ENCODE measurements at places on chromosomes 1 and 21.

GRCh38 chr1:155117610-155118009, 10.1 kb upstream of the EFNA1 start:
- DNase-seq: no peak

DNA sequence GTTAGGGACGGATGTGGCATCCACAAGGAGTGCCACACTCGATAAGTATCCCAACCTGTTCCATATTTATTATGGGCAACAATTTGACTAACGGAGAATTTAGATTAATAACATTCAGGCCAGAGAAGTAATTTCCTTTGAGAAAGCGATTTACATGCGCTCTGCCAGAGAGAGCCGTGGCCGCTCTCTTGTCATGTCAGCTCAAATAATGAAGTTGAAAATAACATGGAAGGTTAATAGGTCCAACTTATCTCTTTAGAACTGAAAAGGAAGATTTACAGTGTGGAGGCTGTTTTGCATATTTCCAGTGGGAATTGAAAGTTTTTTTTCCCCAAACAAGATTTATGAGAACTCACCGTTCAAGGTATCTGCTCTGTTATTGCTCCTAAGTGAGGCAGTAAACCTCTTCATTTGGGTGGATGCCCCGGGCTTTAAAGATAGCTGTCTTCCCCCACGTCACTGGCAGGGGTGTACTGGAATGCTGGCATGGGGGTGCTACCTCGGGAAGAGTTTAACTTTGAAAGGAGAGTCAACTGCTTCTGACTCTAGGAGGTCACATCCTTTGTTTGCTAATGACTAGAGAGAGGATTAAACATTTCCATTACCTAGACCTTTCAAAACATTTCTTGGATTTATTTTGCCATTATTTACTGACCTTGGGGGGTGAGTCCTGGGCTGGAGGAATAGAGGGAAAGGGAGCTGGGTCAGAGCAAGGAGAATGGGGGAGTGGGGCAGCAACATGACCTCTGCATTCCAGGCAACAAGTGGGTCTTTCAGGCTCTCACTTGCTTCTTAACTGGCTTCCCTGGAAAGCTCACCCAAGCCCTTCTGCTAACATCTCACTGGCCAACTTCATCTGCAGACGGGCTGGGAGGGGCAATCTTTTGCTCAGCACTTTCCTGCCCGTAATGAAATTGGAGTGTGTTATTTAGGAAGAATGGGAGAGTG, 204.2 kb downstream of the CAMTA1 start:
- no peak for DNase-seq

- no peak for DNase-seq
Measured at GRCh38 chr1:180915426-180915965, 2.8 kb downstream of the KIAA1614 start.

- peak; percentile 95 for DNase-seq
Measured at GRCh38 chr1:40373323-40374283, at the start of gene SMAP2. TSS of gene SMAP2 (plus strand) at chr1:40373727. CDS start at chr1:40374121, 394 bp downstream.

DNA sequence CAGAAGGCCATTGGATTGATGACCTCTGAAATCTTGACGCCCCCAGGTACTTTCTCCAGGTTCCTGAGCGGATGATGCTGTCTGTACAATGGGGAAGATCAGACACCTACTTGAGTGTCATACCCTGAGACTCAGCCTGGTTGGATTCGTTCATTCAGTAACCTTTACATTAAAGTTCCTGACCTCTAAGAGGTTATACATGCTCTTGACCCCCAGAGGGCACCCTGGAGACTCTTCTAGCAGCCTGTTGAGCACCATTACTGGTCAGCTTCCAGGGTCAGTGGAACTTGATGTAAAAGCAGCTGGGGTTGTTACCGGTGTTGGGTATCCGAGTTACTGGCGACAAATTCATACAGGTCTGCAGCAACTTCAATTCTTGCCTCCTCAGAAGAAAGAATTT, 114.3 kb upstream of the ZNF678 start:
- peak; percentile 37 for DNase-seq

DNA sequence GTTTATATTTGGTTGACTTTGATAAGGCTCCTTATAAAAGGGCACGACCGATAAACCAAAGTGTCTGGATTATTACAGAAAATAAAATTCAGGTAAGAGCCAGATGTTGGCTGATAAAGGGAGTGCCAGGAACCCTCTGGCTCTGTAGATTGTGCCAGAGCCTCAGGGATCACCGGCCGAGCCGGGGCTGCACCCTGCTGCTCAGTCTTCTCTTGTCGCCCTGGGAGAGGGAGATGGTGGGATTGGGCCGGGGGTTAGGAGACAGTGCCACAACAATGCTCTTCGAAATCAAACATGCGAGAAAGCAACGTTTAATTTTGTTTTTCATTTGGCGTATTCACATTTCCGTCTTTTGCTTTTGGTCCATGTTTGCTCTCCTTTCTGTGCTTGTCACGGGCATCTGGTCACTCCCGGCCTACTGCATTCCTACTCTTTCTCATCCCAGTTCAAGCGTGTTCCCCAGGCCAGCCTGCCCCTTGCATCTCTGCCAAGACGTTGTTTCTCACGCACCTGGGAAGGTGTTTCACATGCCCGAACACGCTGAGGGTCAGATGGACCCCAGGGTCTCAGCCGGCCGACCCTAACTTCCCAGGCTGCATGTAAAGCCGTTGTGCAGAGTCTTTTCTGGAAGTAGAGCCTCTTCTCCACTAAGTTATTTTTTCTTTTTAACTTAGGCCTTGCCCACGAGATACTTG, 18.8 kb upstream of the C2CD2 start:
- no peak for DNase-seq

DNA sequence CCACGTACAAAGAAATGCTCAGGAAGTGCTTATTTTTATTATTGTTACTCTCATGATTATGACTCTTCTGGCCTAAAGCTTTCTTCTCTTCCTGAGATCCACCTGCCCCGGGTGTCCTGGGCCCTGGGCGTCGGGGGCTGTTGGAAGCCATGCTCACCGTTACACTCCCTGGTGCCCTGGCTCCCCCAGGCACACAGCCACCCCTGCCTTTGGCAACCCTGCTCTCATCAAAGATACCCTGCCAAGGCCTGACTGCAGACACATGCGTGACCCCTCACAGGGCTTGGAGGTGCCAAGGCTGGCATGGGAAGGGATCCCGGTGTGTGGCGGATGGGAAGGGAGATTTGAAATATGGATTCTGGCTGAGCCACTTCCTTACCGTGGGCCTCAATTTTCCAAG, 3.3 kb upstream of the KISS1 start:
- DNase-seq: no peak

- DNase-seq: no peak
Measured at GRCh38 chr1:13735168-13735930, 35.4 kb downstream of the PRDM2 start.

GRCh38 chr1:228827019-228827418, 91.7 kb downstream of the RHOU start:
- DNase-seq: no peak

DNA sequence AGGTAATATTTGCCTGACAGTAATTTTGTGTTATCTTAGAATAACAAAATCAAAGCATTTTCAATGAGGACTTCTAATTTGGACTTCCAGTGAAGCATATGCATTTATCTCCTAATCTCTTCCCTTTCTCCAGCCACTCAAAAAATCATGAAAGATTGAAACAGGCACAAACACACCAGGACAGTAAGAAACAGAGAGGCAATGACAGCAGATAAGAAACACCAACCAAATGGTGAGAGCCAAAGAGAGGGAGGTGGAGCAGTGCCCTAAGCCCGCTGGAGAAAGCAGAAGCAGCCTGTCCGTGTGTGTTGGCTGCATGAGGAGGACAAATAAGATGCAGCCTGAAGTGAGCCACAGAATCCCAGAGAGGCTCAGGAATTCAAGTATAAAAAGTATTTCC, 39.0 kb downstream of the SLC44A3 start:
- no peak for DNase-seq

- DNase-seq: no peak
Measured at GRCh38 chr1:29209173-29209572, 21.6 kb downstream of the MECR start.

DNA sequence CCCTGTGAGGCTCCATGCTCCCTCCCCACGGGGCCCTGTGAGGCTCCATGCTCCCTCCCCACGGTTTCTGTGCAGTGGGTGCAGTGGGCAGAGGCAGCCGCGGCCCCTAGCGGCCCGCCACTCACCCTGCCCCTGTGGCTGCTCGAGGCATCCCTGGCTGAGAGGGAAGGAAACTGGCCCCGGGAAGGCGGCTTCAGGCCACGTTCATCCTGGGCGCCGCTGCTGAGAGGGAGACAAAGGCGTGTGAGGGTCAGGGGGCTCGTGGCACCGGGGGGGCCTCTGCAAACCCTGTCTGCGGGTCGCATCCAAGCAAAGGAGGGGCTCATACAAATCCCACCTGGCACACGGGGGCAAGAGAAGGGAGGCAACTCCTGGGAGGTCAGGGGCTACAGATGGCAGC, 8.5 kb downstream of the CFAP410 start:
- DNase-seq: no peak

- no peak for DNase-seq
Measured at GRCh38 chr1:64161357-64161941, 42.0 kb upstream of the UBE2U start.

- DNase-seq: no peak
Measured at GRCh38 chr1:87980494-87980893, 651.8 kb downstream of the LMO4 start.

- no peak for DNase-seq
Measured at GRCh38 chr1:36625935-36626310, 143.2 kb upstream of the CSF3R start.

DNA sequence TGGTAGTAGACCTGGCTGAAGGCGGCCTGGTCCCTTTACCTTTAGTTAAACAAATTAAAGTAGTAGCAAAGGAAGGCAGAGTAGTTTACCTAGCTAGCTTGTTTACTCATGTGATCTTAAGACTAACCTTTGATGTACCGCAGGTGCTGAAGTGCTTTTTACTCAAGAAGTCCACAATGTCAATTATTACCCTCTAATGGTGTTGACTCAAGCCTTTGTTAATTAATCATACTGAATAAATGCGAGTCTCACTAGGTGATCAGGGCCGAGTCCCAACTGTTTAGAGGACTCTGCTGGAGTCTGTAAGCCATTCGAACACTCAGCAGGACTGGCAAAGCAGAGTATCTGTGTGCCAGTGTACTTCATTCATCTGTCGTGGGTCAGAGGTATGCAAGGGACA, 381.1 kb upstream of the NCAM2 start:
- no peak for DNase-seq

DNA sequence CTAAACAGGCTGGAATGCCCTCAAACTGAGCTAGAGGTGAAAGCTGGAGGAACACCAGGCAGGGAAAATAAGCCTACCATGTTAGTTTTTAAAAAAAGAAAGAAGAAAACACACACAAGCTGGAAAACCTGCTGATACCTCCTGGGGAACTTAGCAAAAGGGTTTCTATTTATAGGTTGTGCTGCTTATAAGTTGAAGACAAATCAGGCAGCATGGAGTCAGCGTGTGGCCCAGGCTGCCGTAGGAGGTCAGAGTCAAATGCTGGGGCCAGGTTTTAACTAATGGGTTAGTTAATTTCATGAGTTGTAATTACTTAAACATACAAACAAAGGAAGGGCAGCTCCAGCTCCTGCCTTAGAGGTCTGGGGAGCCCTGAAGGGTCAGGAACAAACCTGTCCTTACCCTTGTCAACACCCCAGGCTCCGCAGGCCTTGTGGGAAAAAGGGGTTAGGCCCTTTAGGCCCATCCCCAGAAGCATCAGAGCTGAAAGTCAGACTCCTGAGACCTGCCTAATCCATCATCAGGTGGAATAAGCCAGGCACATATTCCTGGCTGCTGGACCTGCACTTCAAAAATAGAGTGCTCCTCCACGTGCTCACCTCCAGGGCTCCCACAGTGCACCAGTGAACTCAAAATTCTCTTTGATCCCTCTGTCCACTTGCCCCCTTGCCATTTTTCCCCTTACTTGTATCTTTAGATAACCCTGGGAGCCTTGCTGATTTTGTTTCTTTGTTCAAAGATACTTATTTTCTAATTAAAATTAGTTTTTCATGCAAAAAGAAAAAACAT, 59.7 kb downstream of the BRINP2 start:
- DNase-seq: no peak

- no peak for DNase-seq
Measured at GRCh38 chr1:179310291-179310690, 16.7 kb downstream of the SOAT1 start.

- no peak for DNase-seq
Measured at GRCh38 chr1:154910851-154911250, 25.7 kb downstream of the PMVK start.

GRCh38 chr1:21524686-21525339, 15.6 kb downstream of the ALPL start:
- no peak for DNase-seq

DNA sequence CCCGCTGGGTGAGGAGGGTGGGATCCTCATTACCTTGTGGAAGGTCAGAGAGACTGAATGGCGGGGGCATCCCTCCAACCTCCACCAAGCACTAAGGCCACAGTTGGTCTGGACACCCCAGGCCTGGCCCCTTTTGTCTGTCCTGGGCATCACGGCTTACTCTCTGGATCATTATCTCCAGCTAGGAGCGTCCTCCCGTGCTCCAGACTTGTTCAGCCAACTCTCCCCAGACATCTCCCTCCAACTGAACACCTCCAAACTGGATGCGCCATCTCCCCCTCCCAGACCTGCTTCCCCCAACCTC, 7.3 kb upstream of the GJB5 start:
- DNase-seq: no peak

DNA sequence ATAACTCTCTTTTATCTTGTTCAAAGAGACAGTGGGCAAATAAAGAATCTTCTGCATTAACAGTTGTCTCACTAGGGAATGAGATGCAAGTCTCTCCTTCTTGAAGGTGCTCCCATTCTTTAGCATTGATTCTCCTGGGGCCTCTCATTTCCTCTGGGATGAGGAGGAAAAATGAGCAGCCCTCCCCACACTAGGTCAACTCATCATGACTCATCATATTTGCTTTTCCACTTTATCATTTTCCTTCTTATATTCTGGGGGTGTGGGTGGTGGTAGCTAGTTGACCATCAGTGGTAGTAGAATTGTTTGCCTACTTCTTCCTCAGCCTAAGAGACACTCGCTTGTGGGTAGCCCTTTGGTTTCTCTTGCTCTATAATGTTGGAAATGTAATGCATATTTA, 182.0 kb upstream of the C1orf87 start:
- DNase-seq: no peak

- DNase-seq: no peak
Measured at GRCh38 chr1:99652881-99653281, 7.0 kb downstream of the PALMD start.

DNA sequence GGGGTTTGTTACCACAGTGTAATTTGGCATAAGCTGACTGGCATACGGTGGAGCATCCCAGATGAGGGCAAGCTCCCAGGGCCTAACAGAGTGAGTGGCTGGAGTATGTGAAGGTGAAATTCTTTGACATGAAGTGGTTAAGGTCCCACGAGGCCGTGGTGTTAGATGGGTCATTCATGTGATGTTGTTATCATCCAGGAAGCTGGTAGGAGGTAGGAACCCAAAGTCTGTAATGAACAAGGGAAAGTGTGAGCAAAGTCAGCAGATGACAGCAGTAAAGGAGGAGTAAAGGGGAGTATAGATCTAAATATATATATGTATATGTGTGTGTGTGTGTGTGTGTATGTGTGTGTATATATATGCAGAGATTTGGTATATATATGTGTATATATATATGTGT, 47.6 kb downstream of the MDM4 start:
- DNase-seq: no peak

Data from activated CD4-positive, alpha-beta T cell treated with anti-CD3 and anti-CD28 coated beads, Interleukin-2, amount 10 ng/mL, durations not matched to agents 7 days and 5 days (primary cell).